ENCODE measurements at places on chromosomes 7 and 10.

GRCh38 chr10:84029840-84030239, 109.5 kb upstream of the GHITM start:
- DNase-seq = no peak

- DNase-seq = no peak
These were observed 592.6 kb downstream of the REEP3 start for GRCh38 chr10:64113792-64114191.

- DNase-seq = no peak
These were observed 11.0 kb upstream of the CLCN1 start for GRCh38 chr7:143304938-143305337.

DNA sequence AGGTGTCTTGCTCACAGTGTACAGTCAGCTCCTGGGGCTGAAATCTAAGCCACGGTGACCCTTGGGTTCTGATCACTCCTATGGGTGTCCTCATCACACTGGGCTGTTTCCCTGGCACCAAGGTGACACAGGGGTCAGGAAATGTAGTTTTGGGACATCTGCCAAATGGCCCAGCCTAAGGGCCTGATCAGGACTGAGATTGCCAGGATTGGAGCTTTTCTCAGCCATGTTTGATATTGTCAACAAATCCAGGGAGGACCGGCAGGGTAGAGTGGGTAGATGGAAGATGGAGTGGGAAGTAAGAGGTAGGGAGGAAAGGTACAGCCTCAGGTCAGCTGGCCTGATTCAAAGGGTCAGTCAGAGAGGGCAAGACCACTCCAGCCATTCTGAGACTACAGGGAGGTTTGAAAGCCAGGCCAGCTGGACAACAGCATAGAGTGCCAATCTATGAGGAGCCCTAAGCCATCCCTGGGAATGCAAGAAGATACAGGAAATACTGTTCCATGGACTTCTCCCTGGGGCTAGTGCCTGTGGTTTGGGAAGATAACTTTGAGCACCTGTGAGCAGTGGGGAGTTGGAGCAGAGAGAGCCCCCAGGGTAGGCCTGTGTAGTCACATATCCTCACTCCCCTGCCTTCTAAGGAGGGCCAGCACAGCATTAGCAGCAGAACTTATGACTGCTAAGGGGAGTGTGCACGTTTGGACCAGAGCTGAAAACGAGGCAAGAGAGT, 377.3 kb upstream of the ZMIZ1 start:
- no peak for DNase-seq

DNA sequence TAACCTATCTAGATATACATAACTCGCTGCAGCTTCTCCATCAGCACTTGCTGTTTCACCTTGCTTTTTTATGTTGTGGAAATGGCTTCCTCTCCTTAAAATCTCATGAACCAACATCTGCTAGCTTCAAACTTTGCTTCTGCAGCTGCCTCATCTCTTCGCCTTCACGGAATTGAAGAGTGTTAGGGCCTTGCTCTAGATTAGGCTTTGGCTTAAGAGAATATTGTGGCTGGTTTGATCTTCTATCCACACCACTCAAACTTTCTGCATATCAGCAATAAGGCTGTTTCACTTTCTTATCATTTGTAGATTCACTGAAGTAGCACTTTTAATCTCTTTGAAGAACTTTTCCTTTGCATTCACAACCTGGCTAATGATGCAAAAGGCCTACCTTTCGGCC, 49.2 kb upstream of the AGR3 start:
- DNase-seq = no peak

DNA sequence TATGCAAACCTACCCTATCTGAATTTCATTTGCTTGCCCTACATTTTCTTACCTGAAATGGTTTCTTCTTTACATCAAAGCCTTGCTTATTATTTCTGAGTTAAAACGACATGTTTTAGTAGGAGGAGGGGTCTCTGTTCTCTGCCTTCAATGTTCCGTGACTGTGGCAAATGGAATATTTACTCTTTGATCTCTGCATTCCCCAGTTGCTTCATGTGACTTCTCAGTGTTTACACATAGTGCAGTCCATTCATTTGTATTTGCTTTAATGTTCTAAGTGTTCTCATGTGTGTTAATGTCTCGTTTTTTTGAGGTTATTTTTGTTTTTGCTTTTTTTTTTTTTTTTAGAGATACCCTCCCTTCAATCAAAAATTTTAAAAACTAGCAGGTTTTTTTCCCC, 75.8 kb downstream of the GNAI1 start:
- no peak for DNase-seq

DNA sequence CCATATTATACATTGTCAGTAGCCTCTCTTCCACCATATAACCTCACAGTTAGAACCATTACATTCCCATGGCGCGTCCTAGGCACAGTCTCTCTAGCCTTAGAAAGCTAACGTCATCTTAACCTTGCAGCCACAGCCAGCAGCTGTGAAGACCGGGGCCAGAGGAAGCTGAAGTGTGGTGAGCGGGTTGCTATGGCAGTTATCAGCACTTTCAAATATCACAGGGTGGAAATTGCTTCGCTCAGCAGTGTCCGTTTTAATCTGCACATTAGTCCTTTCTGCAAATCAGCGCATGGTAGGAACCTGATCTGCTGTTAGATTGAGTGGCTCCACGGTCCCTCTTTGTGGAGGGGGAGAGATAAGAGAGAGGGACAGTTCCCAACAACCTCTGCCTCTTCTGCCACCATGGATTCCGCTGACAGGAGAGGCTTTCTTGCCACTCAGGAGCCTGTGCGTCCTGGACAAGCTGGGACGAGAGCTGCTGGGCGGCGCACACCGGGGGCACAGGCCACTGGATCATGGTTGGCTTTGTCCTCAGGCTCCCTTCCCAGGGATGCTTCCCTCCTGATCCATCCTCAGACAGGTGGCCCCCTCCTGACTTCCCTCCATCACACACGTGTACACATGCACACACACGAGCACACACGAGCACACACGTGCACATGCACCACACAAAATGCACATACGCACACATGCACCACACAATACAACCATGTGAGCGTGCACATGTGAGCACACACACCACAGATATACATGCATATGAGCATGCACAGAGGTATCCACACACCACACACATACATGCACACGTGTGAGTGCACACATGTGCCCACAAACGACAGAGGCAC, 93.8 kb downstream of the WDR37 start:
- DNase-seq = no peak

GRCh38 chr10:124256151-124256550, 162.6 kb downstream of the OAT start:
- no peak for DNase-seq

GRCh38 chr7:16326106-16326505, 95.2 kb downstream of the CRPPA start:
- no peak for DNase-seq

GRCh38 chr7:157235357-157236333, 96.9 kb downstream of the UBE3C start:
- no peak for DNase-seq

DNA sequence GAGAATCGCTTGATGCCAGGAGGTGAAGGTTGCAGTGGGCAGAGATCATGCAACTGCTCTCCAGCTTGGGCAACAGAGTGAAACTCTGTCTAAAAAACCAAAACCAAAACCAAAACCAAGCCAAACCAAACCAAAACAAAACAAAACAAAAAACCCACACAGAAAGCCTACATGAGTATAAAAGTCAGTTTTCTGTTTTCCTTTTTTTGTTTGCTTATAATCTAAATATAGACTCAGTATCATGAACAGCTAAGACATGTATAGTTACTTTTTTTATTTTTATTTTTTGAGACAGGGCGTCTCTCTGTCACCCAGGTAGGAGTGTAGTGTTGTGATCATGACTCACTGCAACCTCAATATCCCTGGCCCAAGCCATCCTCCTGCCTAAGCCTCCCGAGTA, 16.8 kb upstream of the MTPN start:
- no peak for DNase-seq

DNA sequence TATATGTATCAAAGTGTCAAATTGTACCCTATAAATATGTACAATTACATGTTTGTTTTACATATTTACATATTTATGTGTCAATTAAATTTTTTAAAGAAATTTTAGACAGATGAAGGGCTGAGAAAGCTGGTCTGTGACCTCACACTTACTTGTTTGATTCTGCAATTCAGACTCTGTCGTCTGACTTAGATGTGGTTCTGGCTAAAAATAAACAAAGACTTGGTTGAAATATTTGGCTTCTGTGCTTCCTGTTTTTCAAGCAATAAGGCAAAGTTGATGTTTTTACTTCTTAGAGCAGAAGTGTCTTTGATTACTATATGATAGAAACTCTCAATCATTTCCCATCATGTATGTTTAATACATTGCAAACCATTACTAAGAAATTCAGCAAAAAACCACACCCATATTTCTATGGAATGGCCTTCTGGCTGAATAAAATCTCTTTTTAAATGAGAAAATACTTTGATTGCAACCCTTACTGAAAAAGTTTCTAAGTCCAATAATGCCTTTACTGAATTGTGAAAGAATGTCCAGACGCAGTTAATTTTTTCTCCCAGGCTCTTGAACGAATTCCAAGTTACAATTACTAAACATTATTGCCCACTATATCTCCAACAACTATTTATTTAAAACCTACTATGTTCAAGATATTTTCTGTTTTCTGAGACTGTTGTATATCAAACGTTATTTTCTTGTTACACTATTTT, 59.5 kb upstream of the PRKG1 start:
- DNase-seq = no peak

DNA sequence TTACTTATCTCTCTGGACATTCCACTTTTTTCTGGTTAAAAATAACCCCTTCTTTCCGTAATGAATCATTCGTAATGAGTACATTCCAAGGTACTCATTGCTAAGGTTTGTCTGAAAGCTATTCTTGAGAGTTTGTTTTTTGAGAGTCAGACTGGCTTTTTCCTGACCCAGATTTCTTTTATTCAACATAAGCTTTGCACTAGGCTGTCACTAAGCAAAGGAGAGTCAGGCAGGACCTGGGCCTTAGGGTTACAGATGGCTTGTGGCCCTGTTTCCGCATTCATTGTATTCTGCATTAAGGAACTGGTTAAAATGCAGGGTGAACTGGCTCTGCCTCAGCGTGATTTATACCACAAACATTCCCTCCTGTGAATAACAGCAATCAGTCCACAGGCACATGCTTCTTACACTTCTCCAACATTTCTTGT, 84.1 kb downstream of the POM121L12 start:
- DNase-seq = no peak

- DNase-seq = no peak
These were observed at the start of gene TET1 for GRCh38 chr10:68560186-68560942. Gene TET1, plus strand, starts transcription at chr10:68560337. Its CDS starts 12,002 bp downstream, at chr10:68572339.

DNA sequence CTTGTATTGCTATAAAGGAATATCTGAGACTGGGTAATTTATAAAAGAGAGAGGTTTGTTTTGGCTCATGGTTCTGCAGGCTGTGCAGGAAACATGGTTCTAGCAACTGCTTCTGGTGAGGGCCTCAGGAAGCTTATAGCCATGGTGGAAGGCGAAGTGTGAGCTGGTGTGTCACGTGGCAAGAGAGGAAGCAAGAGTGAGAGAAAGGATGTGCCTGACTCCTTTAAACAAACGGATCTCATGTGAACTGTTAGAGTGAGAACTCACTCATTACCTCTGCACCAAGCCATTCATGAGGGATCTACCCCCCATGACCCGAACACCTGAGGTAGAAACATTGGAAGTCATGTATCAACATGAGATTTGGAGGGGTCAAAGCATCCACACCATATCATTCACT, 7.7 kb upstream of the ITPRIP start:
- no peak for DNase-seq

GRCh38 chr7:5210751-5211338, 20.8 kb downstream of the WIPI2 start:
- DNase-seq = no peak

DNA sequence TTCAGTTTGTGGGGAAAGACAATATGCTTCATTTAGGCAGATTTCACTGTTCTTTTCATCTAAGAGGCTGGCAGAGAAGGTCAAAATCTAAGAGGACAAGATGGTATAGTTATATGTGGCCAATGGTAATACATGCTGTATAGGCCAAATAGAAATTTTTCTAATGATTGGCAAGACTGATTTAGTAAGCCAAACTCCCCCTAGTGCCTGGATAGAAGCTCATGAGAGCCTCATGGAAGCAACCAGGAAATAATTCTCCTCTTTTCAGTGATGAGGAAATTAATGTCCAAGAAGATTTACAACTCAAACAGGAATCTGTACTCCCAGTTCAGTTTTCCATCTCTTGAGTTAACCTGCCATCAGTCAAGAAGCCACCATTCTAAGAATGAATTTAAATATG, 253.6 kb upstream of the PHF14 start:
- no peak for DNase-seq

DNA sequence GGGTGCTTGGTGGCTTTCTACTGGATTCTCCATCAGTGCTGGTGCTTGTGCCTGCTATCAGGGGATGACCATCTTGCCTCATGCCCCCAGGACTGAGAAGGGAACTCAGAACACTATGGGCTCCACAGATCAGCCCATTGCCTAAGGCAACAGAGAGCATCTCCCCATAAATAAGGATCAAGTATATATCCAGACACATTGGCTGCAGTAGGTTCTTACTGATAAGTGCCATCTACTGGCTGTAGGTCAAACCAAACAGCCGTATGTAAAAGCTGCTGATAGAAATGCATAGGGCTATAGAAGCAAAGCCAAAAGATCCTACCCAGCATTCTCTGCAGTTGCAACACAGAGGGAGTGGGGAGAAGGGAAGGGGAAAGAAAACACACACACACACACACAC, 153.7 kb downstream of the CDK14 start:
- DNase-seq = no peak

DNA sequence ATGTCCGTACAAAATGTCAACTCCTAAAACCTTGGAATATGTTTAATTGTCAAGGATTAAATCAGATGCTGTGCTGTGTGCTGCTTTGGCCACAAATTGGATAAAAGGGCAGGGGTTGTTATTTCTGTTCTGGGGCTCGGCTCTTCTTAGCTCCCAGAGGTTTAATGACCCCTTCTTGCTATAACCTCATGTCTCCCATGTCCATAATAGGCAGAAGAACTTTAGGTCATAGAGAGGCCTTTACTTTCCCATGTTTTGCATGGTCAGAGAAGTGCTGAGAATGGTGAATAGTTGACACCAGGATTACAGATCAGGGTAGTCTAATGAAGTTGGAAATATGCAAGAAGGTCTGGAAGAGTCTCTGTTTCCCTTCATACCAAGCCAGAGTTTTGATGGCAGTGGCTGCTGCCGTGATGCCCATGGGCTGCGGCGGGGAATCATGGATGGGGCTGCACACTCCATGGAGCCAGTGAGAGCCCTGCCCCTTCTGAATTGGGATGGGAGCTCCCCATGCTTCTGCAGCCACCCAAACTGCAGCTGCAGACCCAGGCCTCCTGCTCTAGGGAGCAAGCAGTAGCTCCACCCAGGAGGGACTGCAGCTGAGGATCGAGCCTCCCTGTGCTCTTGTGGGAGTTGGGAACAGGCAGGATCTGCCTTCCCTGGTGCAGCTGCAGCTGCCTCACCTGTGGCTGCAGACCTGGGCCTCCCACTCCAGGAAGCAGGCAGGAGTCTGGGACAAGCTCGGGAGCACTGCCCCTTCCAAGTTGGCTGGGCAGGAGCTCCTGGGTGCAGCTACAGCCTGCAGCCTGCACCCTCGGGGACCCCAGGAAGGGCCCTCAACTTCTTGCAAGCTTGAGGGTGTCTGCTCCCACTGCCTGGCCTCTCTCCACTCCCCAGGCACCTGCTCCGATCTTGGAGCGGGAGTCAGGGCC, 23.1 kb upstream of the STEAP4 start:
- DNase-seq = no peak
